Transverse colon (tissue), 4 donors: ENCODE measurements at places on chromosomes 2 and 18.

- no peak for DNase-seq
Observed at GRCh38 chr2:158815166-158815565, 20.0 kb downstream of the DAPL1 start.

GRCh38 chr2:50765146-50765545 lies 266.8 kb downstream of the NRXN1 start:
- no peak for DNase-seq

DNA sequence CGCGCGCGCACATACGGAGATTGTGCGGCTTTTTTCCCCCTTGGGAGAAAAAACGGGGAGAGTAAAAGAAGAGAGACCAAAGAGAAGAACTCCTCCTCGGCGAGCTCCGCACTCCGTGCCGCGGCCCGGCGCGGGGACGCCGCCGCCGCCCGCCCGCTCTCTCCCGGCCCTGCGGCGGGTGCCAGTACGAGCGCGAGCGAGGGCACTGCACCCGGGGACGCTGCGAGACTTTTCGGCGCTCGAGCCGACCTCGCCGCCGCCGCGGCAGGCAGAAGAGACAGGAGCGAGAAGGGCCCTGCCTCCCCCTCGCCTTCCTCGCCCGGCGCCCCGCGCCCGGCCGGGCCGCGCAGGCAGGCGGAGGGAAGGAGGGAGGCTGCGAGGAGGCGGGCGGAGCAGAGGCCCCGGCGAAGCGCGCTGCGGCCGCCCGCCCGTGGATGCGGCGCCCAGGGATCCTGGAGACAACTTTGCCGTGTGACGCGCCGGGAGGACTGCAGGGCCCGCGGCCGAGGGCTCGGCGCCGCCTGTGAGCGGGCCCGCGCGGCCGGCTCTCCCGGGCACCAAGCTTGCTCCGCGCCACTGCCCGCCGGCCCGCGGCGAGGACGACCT lies 857 bp upstream of the INHBB start:
- DNase-seq, result no peak

- no peak for DNase-seq
Observed at GRCh38 chr18:62518460-62519375, 4.1 kb upstream of the ZCCHC2 start.
